Stimulated activated CD4-positive, alpha-beta T cell treated with anti-CD3 and anti-CD28 coated beads, Interleukin-2, amount 100 ng/mL, for 4 hours (primary cell): ENCODE measurements at places on chromosomes 2 and 18.

GRCh38 chr18:76209597-76209996 lies 285.4 kb downstream of the ZNF516 start:
- DNase-seq = no peak

DNA sequence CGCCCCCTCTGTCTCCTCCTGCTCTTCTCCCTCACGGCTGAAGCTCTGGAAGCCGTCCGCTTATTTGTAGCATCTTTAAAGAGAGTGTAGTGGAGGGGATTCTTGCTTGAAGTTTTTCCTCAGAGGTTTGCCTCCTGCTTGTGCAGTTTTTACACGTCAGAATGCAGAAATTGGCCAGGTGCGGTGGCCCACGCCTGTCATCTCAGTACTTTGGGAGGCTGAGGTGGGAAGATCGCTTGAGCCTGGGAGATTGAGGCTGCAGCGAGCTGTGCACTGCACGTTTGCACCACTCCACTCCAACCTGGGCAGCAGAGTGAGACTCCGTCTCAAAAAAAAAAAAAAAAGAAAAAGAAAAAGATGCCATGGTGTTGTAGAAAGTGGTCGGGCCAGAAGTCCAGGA lies 69.0 kb downstream of the ITGB1BP1 start:
- DNase-seq = no peak

DNA sequence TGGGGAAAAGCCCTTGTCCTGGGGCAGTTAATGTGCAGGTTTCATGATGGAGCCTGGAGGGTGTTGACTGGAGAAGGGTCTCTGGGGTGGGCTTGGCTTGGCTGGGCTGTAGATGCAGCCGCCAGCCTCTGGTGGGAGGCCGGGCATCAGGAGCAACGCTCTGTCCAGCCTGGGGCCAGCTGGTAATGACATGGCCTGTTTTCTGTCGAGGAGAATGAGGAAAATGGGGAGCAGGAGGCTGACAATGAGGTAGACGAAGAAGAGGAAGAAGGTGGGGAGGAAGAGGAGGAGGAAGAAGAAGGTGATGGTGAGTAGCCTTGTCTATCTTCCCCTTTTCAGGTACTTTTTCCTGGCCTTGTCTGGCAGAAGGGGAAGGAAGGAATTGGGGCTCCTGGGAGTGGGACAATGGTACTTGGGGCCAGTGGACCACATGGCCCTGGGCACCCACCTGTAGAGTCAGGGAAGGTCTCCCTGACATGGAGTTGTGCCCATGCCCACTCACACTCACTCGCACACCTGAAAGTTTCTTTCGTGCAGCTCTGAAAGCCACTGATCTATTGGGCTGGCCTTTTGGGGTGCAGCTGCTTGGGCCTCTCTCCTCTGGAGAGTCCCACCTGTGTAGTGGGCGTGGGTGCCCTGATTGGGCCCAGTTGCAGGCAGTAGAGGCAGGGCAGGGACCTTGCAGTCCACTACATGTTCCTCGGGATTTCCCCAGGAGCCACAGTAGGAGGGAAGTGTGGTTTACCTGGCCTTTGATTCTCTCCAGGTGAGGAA lies 3.5 kb downstream of the PTMA start:
- DNase-seq = no peak

- no peak for DNase-seq
Measured at GRCh38 chr2:233385489-233386044, 31.3 kb downstream of the DGKD start.

- no peak for DNase-seq
Measured at GRCh38 chr2:171592036-171592555, 69.8 kb downstream of the CYBRD1 start.
